SJSA1 (cell line): ENCODE measurements at places on chromosomes 16 and 17.
A peak's percentile ranks its signal among the peaks of the same experiment; 100 is the strongest.

- peak; percentile 35 for DNase-seq
Measured at GRCh38 chr17:2336852-2337543, at the start of gene SGSM2. SGSM2 (plus strand) TSS chr17:2337501; CDS start chr17:2337689, 188 bp downstream.

GRCh38 chr17:74760404-74761105 is 12.1 kb downstream of the NHERF1 start:
- DNase-seq = no peak

GRCh38 chr17:561116-561515 is 153.5 kb downstream of the VPS53 start:
- DNase-seq = no peak

GRCh38 chr17:20223808-20224328 is 214.7 kb downstream of the SPECC1 start:
- no peak for DNase-seq
